NCI-H345 (cell line): ENCODE measurements at places on chromosomes 3 and 15.

- DNase-seq: no peak
Observed at GRCh38 chr3:24688446-24689148, 193.9 kb upstream of the THRB start.

DNA sequence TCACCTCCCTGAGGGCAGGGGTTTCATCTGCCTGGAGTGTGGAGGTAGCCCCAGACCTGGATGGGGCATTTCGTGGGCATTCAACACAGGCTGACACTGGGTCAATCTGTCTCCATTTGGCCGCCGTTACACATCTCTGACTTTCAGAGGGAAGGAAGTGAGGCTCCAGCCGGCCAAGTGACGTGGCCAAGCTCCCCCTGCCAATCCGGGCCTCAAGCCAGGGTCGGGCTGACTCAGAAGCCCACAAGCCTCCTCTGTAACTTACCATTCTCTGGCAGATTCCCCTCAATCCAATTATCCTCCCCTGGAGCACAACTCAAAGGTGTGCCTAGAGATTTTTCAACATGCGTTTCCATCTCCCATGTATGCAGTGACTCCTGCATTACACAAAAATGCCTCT, 227.6 kb downstream of the KLF13 start:
- no peak for DNase-seq

DNA sequence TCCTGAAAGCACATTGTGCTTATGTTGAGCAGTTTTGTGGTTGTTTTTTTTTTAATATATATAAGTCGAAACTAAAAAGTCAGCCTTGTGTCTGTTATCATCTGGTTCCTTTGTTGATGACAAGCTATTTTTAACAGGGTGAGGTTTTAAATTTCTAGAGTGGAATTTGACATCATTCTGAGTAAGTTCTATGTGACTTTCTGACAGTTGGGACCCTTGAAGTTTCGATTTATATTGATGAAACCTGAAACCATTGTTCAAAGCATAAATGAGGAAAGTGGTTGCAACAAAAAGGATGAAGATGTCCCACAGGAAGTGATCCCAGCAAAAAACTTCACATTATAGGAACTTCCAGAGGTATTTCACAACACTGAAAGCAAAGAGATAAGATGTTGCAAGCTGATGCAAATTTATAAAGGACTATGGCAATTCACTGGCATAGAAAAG, 94.0 kb downstream of the CYP19A1 start:
- DNase-seq: no peak

DNA sequence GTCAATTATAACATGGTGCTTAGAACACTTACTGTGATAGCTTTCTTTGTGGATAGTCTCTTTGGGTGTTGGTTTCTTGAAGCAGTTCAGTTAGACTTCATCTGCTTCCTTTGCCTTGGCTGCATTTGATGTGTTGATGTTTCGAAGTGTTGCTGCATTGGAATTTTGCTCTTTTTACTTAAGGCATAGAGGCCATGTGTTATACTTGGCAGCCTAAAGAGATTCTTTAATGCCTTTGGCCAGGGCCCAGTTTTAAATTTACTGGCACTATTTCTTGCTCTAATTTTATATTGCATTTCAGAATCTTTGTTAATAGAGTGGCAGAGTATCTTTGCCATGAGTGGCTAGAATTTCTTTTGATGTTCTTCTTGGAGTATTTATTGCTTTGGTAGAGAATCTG, 21.2 kb downstream of the NR1D2 start:
- no peak for DNase-seq

GRCh38 chr3:125394406-125394805, 19.3 kb upstream of the ZNF148 start:
- DNase-seq: no peak

DNA sequence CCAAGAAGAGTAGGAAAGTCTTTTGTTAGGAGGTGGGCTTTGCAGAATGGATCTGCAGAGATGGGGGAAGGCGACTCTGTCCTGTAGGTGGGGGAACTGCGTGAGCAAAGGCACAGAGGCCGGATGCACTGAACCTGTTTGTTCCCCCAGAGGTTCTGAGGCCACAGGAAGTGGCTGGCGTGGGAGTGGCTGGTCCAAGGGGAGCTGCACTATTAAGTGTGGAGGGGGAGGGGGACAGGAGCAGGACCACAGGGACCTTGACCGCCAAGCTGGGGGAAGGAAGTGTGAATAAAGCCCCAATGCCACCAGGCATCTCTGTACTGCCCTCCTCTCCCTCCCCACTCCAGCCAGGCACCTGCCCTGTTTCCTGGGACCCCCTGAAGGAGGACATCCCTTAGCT, 51.8 kb downstream of the CYP11A1 start:
- DNase-seq: no peak

- no peak for DNase-seq
Observed at GRCh38 chr3:108420926-108421325, 89.5 kb downstream of the MYH15 start.

- DNase-seq: no peak
Observed at GRCh38 chr15:52109559-52110451, 2.8 kb downstream of the BCL2L10 start.

- DNase-seq: no peak
Observed at GRCh38 chr3:126341755-126342150, 15.5 kb downstream of the KLF15 start.

DNA sequence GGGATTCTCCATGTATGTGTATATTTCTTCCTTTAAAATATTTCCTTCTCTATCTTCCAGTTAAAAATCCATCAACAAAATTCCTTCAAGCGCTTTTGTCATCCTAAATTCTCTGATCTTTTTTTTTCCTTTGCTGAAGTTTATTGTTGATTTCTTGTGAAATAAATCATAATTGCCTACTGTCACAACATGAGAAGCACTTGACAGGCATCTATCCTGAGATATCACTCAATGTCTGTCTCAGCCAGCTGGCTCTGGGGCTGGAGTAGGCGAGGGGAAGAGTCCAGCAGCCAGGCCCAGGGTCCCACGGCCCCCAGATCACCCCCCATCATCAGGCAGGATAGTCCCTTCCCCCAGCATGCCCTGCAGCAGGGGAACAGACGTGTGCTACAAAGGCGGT, 109.0 kb upstream of the TLE3 start:
- no peak for DNase-seq

DNA sequence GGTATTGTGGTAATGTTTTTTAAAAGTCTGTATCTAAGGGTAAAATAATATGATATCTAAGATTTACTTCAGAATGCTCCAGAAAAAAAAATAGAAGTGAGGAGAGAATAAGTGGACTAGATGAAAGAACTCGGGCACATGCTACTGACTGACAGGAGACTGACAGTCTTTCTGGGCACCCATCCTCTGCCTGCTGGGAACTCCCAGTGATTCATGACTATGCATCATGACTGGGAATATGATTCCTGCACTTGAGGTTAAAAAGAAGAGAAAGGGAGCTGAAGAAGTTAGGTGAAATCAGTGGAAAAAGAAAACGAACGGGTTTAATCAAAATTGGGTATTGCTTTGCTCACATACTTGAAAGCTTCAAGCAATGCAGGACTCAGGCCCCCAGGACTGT, 35.7 kb upstream of the SPSB4 start:
- DNase-seq: no peak

DNA sequence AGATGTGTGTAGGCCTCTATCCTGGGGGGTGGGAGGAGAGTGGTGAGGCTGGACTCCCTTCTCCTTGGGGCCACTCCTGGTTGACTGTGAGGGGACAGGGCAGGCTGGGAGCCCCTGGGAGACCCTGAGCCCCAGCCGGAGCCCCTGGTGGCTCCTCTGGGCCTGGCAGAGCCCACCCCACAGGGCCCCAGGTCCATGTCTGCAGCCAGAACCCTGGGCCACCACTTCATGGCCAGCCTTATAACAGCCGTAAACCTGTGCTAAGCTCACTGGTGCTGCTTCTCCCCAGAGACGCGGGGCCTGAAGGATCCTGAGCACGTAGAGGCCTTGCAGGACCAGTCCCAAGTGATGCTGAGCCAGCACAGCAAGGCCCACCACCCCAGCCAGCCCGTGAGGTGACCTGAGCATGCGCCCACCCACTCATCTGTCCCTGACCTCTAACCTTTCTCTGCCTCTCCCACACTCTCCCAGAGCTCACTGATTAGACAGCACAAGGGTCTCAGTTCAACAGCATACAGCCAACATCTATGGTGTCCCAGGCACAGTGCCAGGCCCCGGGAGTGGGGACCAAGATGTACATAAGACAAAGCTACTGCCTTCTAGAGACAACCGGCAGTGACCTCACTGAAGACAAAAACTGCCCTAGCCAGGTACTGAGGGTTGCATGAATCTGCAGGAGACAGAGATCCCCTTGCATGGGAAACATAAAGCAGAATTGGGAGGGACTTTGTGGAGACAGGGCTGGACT, 3.5 kb downstream of the NR2E3 start:
- no peak for DNase-seq

DNA sequence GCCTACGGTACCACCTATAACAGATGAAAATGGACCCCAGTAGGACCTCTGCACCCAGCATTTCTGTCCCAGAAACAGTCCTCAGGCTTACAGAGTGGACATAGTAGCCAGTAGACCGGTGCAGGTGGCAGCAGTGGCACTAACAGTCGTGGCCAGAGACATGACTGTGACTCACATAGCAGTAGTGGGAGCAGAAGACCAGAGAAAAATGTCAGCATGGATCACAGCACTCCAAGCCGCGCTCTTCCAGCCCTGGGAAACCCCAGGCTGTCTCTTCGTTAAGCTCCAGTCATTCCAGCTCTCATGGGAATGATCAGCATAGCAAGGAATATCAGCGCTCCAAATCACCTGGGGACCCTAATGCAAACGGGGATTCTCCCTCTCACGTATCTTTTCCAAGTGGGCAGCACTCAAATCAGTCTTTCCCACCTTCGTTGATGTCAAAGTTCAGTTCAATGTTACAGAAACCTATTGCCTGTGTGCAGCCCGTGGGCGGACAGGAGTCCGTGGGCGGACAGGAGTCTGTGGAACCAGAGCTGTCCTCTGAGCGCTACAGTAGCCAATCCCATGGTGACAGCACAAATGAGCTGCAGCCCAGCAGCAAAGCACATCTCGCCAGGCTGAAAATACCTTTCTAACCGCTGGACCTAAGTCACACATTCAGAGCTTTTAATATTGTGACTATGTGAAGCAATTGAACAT, 10.5 kb downstream of the BFSP2 start:
- no peak for DNase-seq

DNA sequence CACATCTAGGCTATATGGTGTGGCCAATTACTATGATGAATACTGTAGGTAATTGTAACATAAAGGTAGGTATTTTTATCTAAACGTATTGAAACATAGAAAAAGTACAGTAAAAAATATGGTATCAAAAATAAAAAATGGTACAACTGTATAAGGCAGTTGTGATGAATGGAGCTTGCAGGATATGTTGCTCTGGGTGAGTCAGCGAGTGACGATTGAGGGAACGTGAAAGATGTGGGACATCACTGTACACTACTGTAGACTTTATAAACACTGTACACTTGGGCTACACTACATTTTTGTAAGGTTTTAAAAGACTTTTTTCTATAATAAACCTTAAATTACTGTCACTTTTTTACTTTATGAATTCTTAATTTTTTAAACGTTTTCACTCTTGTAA, 10.3 kb downstream of the CTNNB1 start:
- no peak for DNase-seq

DNA sequence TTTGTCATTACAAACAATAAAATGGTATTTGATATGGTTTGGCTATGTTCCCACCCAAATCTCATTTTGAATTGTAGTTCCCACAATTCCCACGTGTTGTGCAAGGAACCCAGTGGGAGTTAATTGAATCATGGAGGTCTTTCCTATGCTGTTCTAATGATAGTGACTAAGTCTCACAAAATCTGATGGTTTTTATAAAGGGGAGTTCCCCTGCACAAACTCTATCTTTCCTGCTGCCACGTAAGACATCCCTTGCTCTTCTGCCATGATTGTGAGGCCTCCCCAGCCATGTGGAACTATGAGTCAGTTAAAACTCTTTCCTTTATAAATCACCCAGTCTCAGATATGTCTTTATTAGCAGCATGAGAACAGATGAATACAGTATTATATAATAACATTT, 15.4 kb upstream of the AADAC start:
- no peak for DNase-seq

GRCh38 chr15:82140886-82141285, 95.1 kb upstream of the MEX3B start:
- DNase-seq: no peak

DNA sequence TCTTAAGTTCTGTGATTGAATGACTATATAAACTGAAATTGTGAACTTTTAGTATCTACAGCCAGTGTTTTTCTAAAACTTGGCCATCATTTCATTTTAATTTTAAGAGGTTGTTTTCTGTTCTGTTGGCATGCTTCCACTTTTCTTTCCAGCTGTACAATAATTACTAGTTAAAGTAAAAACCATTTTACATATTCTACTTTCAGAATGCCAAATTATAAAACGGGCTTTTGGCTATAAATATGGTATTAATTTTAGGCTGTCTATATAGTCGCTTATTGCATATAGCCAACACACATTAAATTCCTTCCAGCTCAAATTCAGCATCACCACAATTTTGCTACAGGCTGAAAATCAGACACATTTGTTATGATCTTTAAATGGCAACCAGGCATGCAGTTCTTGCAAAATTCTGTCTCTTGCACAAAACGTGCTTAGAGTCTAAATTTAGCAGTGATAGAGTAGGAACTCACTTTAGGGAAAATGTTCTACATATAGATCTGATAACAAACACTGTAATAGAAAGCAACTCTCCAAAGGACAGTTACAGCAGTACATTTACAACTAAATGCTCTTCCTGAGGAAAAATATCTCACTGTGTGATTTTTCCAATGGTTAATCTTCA, 81.1 kb downstream of the BTD start:
- no peak for DNase-seq

GRCh38 chr3:189947068-189947467, 173.6 kb downstream of the P3H2 start:
- no peak for DNase-seq

DNA sequence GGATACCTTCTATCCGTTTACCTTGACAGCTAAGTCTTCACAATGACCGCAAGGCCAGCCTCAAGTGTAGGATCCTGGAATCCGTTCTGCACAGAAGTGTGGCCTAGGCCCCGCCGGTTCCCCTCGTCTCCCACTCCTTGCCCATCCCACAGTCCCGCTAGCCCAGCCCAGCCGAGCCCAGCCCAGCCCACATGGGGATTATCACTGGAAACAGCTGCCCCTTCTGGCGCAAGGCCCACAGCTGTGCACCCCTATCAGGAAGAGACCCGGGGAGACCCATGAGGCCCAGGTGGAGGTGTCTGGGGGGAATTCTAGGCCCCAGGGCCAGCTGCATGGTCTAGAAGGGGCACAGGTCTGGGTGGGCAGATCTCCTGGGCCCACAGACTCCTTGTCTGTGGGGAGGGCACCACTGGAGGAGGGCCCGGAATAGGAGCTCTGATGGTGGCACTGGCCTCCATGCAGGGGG, 27.9 kb upstream of the KLF13 start:
- DNase-seq: no peak

GRCh38 chr3:66038384-66038725, 363 bp downstream of the MAGI1 start:
- peak; percentile 47 for DNase-seq

GRCh38 chr3:147185781-147186180, 220.6 kb downstream of the ZIC4 start:
- no peak for DNase-seq

- DNase-seq: no peak
Observed at GRCh38 chr3:134704133-134704532, 53.3 kb upstream of the KY start.
